ENCODE measurements at places on chromosomes 12 and 14.
A peak's percentile ranks its signal among the peaks of the same experiment; 100 is the strongest.

DNA sequence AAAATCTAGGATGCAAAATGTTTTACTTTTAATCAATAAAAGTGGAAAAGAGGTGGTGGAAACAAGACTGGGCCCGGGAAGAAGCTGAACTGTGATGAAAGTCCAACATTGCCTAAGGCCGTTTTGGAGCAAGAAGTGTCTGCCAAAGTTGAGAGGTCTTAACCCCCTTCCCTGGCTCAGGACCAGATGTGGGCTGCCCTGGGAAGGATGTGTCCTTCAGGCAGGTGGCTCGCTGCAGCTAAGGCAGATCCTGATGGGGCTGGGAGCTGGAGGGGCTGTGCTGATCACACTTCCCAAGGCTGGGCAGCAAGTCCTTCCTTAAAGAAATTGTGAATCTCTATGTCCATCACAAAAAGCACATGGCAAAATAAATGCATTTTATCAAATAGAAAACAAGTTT lies 581.6 kb downstream of the GALC start:
- no peak for DNase-seq

GRCh38 chr12:5429741-5430557 lies 2.0 kb upstream of the NTF3 start:
- no peak for DNase-seq

DNA sequence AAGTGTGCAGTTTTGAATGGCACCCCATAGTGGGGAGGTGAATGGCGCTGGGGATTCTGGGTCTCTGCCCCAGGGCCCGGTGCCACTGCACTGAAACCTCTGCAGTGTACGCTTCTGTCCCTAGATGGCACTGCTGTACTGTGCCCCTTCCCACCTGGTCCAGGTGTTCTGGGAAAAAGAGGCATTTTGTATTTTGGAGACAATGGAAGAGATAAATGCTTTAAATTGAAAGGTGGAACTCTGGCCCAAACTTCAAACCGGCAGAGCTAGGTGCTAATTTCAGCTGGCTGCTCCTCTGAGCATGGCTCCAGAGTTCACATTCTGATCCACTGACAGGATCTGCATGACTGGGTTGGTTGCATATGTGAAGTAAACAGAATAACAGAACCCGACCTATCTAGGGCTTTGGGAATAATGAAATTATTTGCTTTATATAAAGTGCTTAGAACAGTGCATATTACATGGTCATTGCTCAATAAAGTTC lies 52.2 kb downstream of the KRT80 start:
- DNase-seq: peak; percentile 52

- no peak for DNase-seq
These were observed 2.5 kb upstream of the SOS2 start for GRCh38 chr14:50233951-50234250.

DNA sequence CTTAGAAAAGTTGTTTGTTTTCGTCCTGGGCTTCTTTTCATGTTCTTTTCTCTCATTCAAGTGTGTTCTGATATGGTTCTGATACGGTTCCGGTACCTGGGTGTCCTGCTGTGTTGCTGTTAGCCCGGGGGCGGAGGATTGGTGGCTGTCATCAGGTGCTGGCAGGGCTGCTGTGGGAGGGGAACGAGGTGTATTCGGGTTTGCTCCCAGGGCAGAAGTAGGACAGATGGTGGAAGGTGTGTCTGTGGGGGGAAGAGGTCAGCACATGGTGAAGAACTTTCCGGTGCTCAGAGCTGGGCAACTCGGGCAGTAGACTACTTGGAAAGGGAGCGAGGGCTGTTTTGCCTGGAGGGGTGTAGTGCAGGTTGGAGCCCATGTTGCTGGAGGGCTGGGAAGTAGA lies 70.2 kb downstream of the SLC25A47 start:
- no peak for DNase-seq
